ENCODE measurements at places on chromosomes 1 and 21. TPM values are rescaled to one million over a fixed set of nuclear protein-coding genes. Genes with fewer than 3 reads are reported as not detected.

- peak; percentile 44 for DNase-seq
Observed at GRCh38 chr1:17874710-17875109, 119.6 kb downstream of the ACTL8 start.

GRCh38 chr1:222095606-222096475, 354.0 kb upstream of the DUSP10 start:
- DNase-seq, result no peak

GRCh38 chr1:205668951-205669340, 11.4 kb downstream of the SLC45A3 start:
- no peak for DNase-seq

- DNase-seq, result peak; percentile 67
Observed at GRCh38 chr1:245587435-245588115, 432.8 kb downstream of the KIF26B start.

Gene KCND3
- total RNA-seq, result 12.6 TPM

GRCh38 chr1:222140206-222140605, 398.3 kb upstream of the DUSP10 start:
- no peak for DNase-seq

Gene MTARC2
- 28.6 TPM for total RNA-seq

DNA sequence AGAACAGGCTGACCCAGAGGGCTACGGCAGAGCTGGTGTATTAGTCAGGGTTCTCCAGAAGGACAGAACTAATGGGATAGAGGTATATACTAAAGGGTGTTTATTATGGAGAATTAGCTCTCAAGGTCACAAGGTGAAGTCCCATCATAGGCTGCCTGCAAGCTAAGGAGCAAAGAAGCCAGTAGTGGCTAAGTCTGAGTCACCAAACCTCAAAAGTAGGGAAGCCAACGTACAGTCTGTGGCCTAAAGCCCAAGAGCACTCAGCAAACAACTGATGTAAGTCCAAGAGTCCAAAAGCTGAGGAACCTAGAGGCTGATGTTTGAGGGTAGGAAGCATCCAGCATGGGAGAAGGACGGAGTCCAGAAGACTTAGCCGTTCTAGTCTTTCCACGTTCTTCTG, 179.2 kb downstream of the BACH1 start:
- DNase-seq, result no peak

- DNase-seq, result no peak
Observed at GRCh38 chr1:25675729-25676476, 59.3 kb downstream of the MAN1C1 start.

Gene SH3BGR
- 4.0 TPM for total RNA-seq

- no peak for DNase-seq
Observed at GRCh38 chr1:201222125-201222524, 31.5 kb downstream of the IGFN1 start.

Gene PWP2
- total RNA-seq, result 8.1 TPM

GRCh38 chr1:54805981-54806381, 4.9 kb upstream of the TTC22 start:
- DNase-seq, result no peak

Gene HMGCS2
- total RNA-seq, result 3.9 TPM

DNA sequence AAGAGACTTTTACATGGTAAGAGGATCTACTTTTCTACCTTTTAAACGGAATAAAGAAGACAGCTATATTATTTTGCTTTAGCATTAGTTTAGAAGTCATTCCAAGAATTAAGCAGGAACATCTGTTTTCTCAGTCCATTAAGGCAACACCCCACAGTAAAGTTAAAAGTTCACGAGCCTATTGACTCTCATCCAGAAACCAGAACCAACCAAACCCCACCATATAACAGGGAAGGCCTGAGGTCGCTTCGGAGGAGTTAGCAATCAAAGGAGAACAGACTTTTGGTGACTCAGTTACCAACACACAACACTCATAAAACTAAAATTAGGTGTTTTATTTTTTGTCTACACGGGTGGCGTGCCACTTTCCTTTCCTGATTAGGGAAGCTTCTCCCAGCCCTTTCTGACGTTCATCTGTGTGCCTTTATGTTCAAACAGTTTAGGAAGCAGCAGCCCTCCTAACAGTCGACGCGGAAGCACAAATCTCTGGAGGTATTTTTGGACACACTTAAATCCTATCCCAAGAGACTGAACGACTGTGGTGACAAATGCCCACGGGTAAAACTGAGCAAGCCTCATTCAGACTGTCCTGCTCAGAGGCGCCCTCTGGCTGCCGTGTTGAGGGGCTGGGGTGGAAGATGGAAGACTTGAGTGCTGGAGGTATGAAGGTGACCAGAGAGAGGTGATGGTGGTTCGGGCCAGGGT, 8.6 kb upstream of the PLA2G2C start:
- DNase-seq, result peak; percentile 79

DNA sequence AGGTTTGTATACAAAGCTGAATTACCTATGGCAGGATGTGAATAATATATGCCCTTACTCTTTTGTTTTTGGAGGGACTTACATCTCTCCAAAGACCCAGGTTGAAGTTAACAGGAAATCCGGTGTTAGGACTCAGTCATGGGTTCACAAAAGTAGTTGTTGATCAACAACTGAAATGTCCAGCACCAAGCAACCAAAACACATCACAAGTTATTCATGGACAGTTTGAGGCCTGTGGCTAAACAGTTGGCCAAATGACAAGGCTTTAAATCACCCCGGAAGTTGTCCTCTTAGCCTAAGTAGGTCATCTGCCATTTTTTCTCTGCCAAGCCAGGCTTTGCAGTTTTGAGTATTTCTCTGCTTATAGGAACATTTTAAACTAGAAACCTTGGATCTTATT, 89.9 kb downstream of the CD247 start:
- DNase-seq, result no peak

- DNase-seq, result no peak
Observed at GRCh38 chr1:62613890-62614289, 16.6 kb downstream of the ANGPTL3 start.

Gene CR1L
- total RNA-seq, result 0.44 TPM

- DNase-seq, result no peak
Observed at GRCh38 chr1:7006996-7007871, 222.0 kb downstream of the CAMTA1 start.

Gene NTRK1
- 1.0 TPM for total RNA-seq

- peak; percentile 69 for DNase-seq
Observed at GRCh38 chr1:2376931-2377672, 14.3 kb downstream of the MORN1 start.

GRCh38 chr1:66730462-66730861, 21.8 kb upstream of the DYNLT5 start:
- no peak for DNase-seq

DNA sequence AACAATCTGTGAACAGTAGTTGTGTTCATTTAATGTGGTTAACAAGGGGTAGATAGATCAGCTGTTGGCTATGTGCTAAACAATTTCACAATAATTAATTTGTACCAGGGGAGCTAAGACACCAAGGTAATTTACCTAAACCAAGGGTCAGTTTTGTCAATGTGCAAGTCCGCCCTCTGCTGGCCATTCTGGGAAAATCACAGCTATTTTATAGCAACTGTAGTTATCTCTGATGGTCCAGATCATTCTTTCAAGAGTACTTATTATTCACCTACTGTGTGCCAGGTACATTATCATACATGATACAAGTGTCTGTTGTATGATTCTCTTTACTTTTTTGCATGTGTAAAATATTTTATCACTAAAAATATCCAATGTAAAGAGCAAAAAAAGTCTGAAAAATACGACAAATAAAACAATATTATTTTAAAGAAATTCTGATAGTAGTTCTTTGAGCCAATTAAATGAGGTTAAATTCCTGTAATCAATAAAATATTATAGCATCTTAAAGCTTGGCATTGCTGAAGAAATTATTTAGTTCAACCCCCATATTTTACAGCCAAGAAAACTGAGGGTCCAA, 312.3 kb upstream of the FAM78B start:
- no peak for DNase-seq

Gene ARMH1
- total RNA-seq, result 3.9 TPM

DNA sequence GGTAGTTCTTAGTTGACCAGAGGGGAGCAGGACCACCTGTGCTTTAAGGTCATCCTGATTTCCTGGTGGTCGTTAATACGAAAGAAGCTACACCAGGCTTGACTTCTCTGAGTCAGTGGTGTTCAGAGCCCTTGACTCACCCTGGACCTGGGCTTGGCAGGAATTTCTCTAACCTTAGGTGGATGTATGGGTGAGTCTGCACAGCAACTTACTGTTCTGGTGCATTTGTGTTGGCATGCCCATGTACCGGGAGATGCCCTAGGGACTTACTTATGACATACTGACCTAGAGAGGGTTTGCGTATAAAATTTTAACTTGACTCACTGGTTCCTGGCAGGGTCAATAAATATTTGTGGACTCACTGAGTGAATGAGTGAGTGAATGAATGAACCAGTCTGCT, 304.6 kb downstream of the DISC1 start:
- DNase-seq, result no peak

DNA sequence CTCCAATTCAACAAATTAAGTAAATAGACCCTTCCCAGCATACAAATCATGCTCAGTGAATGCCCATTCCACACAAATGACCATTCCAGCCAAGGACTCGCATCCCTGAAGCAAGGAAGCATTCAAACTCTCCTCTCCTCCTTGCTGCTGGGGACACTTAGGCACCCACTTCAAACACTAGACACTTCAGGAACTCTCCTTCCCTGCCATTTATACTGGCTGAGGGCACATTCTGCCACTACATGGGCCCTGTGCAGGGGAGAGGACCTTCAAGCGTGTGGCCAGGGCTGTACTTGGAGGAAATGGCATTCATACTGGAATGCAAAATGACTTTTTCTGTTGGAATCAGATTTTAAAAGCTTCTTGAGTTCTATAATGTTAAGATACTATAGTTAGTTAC, 22.3 kb downstream of the GJA5 start:
- DNase-seq, result no peak

Data from kidney (tissue), 22 donors.